ENCODE measurements at places on chromosomes 7 and 10.

GRCh38 chr10:5618829-5619228 is 47.6 kb downstream of the ASB13 start:
- ATAC-seq, result no peak

DNA sequence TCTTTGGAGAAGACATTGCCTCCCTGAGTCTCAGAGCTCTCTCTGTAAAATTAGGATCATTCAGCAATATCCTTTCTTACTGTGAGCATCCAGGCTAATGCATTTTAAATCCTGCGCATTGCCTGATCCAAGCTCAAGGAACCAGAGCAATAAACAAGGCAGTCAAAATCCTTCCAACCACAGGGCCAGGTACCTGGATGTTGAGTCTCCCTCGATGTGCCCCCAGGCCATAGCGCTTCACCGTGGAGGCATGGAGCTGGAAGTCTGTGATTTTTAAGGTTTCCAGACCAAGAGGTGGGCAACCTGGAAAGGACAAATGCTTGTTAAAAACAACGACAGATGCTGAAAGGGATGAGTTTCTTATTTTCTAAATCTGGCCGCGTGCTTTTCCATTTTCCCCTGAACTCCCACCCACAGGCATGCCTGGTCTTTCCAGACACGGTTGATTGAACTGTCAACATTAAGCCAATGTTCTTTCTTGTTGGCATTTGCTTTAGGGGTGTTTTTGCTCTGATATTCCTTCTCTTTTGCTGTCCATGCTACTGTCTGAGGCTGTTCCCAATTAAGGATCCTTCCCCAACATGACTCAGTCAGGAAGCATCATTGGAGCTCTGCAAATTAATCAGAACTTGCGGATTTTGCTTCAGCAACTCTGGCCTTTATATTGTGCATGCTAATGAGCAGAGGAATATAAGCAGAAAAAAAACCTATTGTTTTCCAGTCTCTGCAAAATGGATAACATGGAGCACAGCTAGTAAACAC is 29.0 kb downstream of the CPXM2 start:
- no peak for ATAC-seq

DNA sequence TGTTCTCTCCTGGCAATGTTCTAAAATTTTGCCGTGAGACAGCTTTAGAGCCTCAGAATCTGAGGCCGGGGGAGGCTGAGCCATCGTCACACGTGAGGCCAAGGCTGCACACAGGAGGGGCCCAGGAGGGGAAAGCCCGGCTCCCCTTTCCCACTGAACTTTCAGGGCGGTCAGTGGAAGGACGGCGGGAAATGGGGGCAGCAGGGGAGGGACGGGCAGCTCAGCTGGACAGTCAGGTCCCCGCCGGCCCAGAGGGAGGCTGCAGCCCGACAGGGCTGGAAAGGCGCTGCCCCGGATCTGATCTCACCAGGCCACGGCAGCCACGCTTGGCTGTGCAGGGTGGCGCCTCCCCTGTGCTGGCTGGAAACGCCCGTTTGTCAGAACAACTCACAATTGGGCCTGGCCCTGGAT is 43.3 kb upstream of the ADGRA1 start:
- ATAC-seq, result no peak

DNA sequence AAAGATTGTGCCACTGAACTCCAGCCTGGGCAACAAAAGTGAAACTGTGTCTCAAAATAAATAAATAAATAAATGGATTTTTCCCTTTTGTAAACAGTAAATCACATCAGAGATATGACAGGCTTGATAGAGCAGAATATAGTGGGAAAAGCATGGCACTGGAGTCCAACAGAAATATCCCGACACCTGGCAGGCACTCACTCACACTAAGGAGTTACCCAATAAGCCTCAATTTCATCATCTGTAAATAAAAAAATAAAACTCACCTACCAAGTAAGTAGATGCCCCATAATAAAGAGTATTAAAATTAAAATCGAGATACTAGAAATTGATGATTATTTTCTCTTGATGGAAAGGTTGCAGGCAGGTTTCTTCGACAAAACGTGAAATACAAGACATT is 1.7 kb downstream of the ATE1 start:
- no peak for ATAC-seq

- no peak for ATAC-seq
Measured at GRCh38 chr10:96585736-96586418, 935 bp downstream of the TM9SF3 start.

GRCh38 chr7:112385516-112385915 is 64.7 kb upstream of the IFRD1 start:
- no peak for ATAC-seq

- peak; percentile 28 for ATAC-seq
Measured at GRCh38 chr7:129188892-129189660, 643 bp downstream of the SMO start.

DNA sequence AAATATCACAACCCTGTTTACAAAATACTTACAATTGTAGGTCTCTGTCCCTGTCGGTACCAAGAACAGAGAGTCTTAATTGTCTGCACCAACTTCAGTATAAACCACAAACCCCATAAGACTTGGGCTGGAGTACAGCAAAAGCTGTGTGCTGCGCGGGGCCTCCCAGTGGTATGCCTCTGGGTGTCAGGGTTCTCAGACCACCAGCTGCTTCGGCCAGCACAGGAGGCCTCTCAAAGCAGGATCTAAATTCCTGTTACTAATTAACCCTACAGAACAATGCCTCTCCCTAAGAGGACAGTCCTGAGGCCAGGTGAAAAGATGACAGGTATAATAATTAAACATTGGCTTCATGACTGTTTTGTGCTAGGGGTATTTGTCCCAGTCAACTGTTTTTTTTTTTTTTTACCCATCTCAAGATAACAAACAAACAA is 957 bp upstream of the SVIL start:
- no peak for ATAC-seq

DNA sequence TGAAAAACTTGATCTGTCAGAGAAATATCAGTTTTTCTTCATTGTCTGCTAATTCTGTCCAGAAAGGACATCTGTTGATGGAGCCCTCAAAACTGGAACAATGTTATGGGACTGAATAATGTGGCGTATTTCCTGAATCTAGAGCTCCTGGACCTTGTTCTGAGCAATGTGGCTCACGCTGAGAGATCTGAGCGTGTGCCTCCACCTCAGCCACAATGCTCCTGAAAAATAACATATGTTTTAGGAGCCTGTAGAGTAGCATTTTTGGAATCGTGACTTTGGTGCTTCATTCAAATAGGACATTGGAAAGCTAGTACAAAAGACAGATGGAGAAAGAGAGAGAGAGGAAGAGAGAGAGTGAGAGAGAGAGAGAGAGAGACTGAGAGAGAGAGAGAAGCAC is 110.3 kb downstream of the BMPER start:
- ATAC-seq, result no peak

DNA sequence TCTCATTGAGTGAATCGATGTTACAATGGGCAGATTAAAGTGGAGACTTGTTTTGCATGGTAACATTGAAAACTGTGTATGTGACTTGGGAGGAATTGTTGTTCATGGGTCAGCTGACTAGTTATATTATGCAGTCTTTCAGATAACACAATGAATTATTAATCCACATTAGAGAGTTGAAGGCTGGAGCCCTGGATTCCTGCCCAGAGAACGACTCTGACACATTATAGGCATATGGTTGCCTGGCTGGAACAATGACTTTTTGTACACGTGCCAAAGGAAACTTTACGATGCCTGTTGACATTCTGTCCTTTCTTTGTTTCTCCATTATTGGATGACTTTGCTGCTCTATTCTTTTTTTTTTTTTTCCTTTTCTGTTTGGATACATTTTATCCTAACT is 52.3 kb upstream of the TMEM229A start:
- no peak for ATAC-seq

- no peak for ATAC-seq
Measured at GRCh38 chr7:2947058-2947780, 96.4 kb downstream of the CARD11 start.

GRCh38 chr7:113628948-113629847 is 289.6 kb downstream of the PPP1R3A start:
- ATAC-seq, result no peak

- no peak for ATAC-seq
Measured at GRCh38 chr10:114022766-114023597, 20.7 kb upstream of the ADRB1 start.

- ATAC-seq, result no peak
Measured at GRCh38 chr10:113305871-113306270, 247.0 kb upstream of the HABP2 start.

- ATAC-seq, result peak; percentile 86
Measured at GRCh38 chr7:114916261-114916892, 5.5 kb upstream of the MDFIC start.

GRCh38 chr7:9030976-9031375 is 597.6 kb downstream of the NXPH1 start:
- no peak for ATAC-seq

All from activated T-helper 17 cell treated with anti-CD3 and anti-CD28 coated beads, Interleukin-2, amount 50 U/mL, for 72 hours (primary cell).